ENCODE measurements at places on chromosomes 2 and 18. TPM values are rescaled to one million over a fixed set of nuclear protein-coding genes. Genes with fewer than 3 reads are reported as not detected.

GPR39 gene
- 0.25 TPM for total RNA-seq

DNA sequence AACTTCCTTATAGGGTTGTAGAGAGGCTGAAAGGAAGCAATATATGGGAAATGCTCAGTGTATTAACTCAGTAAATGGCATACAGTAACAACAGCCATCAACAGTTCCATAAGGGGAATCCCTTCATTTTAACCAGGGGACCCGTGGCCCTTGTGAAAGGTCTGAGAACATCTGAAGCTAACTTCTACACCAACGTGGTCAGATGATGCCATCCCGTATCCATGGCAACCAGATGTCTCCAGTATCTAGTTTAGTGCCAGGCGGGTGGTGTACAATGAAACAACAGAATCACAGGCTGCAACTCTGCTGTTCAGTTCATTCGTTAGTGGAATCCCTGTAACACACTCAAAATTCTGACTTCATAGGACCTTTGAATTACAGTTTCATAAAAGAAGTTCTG is 162.3 kb downstream of the TGIF1 start:
- H3K36me3 ChIP-seq: no peaks in the 10 kb centered on the region
- no peak for DNase-seq
- peaks cover 59% of the 10 kb centered on the region for H3K4me1 ChIP-seq
- no peak overlapping the region for H3K27ac ChIP-seq
- no peaks in the 10 kb centered on the region for H3K27me3 ChIP-seq

TBR1 gene
- 0.09 TPM for total RNA-seq

HTR2B gene
- not detected for total RNA-seq

DNA sequence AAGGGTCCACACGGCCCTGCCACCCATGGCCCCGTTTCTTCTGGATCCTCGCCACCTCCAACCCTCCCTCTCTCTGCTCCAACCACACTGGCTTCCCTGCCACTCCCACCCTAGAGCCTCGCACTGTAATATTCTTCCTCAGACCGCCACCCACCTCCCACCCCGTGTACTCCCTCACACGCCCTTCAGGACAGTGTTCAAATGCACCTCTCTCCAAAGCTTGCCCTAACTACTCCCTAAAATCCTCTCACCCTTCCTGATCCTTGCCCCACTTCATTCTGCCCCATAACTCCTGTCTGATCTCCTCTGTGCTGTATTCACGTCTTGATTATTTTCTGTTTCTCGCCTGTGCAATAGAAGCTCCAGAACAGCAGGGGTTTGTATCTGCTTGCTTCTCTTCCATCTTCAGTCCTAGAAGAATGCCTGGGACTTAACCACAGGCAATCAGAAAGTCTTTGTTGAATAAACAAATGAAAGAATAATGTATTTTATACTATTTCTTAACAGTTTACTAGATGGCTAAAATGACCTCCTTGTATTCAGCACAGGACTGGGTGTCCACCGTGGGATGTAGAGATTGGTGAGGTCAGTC is 25.5 kb downstream of the EPB41L3 start:
- DNase-seq: no peak
- no peaks in the 10 kb centered on the region for H3K36me3 ChIP-seq
- no peak overlapping the region for H3K27ac ChIP-seq
- no peaks in the 10 kb centered on the region for H3K4me1 ChIP-seq
- no peak overlapping the region for H3K4me3 ChIP-seq

GRCh38 chr18:51398104-51398503 is 200.6 kb upstream of the MEX3C start:
- no peaks in the 10 kb centered on the region for H3K27me3 ChIP-seq
- no peak overlapping the region for H3K27ac ChIP-seq
- H3K4me3 ChIP-seq: no peak overlapping the region

ZNF396 gene
- 3.6 TPM for total RNA-seq

DNA sequence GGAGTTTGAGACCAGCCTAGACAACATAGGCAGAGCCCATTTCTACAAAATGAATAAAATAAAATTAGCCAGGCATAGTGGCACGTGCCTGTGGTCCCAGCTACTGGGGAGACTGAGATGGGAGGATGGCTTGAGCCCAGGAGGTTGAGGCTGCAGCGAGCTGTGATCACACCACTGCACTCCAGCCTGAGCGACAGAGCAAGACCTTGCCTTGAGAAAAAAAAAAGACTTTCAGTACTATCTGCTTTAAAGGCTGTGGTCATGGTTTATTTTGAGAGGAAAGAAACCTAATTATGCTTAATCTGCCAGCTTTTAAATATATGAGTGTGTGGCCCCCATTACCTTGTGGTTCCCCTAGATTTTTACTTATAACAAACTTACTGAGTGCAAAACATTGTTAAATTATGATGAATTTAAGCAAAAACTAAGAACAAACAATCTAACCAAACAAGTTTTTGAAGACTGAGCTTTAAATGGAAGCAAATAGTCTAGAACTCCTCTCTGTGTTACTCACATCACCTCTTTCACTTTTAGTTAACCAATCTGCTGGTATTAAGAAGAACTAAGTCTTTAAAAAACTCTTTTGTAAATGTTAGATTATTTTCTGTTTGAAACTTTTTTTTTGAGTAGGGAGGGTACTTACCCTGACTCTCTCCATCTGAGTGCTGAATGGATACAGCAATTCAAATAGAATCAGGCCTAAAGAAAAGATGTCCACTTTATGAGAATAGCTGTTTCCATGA is 65.4 kb downstream of the EIF2AK3 start:
- H3K27ac ChIP-seq: no peak overlapping the region
- no peaks in the 10 kb centered on the region for H3K4me1 ChIP-seq
- no peak overlapping the region for H3K4me3 ChIP-seq
- H3K36me3 ChIP-seq: peaks cover 3% of the 10 kb centered on the region
- DNase-seq: no peak

RASGRP3 gene
- 0.07 TPM for total RNA-seq

Data from neural crest cell (in vitro differentiated cells).